Hindlimb muscle (tissue), 1 donor: ENCODE measurements at places on chromosomes 12 and 14.

GRCh38 chr12:22115711-22116110 is 69.7 kb downstream of the CMAS start:
- DNase-seq = no peak

GRCh38 chr12:11633968-11634367 is 15.5 kb upstream of the ETV6 start:
- DNase-seq = no peak

DNA sequence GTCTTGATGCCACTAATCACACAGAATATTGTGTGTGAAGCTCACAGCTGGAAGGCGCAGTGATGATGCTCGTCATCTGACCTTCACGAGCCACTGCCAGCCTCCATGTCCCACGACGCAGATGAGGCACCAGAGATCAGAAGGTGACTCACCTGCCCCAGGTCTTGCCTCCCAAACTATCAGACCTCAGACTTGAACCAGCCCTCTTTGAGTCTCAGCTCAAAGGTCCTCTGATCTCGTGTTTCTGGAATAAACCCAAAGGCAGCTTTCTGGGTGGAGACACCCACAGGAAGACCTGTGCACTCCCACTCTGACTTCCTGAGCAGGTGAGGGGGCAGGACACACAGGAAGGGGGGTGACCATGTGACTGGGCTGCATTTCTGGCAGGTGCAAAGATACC is 19.6 kb upstream of the CHGA start:
- no peak for DNase-seq

DNA sequence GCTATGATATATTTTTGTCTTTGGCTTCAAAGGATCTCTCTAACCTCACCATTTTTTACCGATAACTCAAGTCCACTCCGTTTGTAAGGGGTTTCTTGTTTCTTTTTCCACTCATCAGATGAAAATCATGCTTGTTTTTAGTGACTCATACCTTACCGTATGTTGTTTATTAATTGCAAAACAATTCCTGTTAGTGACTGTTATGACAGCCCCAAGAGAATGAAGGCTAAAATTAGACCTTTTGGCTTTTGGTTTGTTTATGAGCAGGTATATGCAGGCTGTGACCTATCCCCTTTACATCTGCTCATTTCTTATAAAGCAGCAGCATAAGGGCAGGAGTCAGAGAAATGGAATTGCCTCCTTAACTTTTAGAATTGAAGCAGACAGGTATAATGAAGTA is 319.8 kb downstream of the CEP128 start:
- DNase-seq = no peak

GRCh38 chr12:22974865-22975264 is 349.9 kb downstream of the ETNK1 start:
- no peak for DNase-seq
